ENCODE measurements at places on chromosomes 6 and 20.

- DNase-seq, result no peak
Observed at GRCh38 chr20:8145246-8146168, 13.4 kb downstream of the PLCB1 start.

GRCh38 chr6:82362878-82363427 is 664 bp upstream of the TPBG start:
- DNase-seq, result no peak

- DNase-seq, result no peak
Observed at GRCh38 chr6:25122001-25122400, 157.2 kb upstream of the CARMIL1 start.

DNA sequence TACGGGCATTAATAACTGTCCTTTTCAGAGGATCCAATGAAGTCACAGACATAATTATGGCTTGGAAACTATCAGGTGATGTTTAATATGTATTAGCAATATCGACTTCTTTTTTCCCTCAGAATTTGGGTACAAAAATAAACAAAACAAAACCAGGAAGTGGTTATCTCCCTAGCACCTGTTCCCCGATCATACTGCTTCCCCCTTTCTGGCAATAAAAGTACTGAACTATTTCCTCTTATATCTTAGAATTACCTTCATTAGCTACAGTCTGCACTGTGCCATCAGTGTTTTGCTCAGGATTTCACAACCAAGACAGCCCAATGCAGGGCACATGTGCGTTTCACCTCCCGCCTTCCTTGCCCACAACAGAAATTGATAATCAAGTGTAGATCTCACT is 216.9 kb upstream of the BTBD3 start:
- no peak for DNase-seq

GRCh38 chr20:57128044-57128757 is 138.2 kb downstream of the BMP7 start:
- DNase-seq, result no peak

DNA sequence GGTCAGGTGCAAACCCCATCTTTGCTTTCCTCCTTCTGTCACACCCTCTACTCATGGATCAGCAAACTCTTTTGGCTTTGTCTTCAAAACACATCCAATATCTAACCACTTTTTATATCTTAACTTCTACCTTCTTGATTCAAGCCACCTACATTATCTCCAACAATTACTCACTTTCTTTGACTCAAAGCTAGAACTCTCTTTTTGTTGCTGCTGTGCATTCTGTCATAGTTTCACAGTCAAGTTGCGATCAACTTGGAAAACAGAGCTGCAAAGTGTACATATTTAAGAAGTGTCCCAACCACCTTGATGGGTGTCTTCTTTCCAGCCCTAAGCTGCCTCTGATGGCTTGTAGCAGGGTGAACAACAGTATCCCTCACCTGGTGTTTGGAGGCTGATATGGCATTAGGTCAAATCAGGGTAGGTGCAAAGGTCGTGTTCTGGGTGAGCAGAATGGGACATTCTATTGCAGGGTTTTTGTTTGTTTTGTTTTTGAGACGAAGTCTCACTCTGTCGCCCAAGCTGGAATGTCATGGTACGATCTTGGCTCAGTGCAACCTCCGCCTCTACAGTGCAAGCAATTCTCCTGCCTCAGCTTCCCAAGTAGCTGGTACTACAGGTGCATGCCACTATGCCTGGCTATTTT is 43.4 kb upstream of the RALGAPA2 start:
- DNase-seq, result no peak

DNA sequence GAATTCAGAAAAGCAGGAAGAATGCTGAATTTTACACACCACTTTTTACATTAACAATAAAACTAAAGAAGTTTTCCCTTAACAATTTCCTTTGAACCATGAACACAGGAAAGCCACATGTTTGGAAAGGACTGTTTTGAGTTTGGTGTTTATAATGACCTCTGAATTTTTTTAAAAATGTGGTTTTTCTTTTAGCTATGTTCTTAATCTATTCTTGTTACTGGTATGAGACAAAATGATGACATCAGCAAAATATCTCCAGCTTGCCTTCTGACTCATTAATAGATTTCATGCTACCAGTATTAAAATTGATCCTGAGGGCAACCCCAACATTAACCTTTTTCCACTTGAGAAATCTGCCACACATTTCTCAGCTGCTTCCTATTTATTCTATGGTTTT is 217.5 kb upstream of the THEMIS start:
- DNase-seq, result no peak
